ENCODE measurements at places on chromosomes 3 and 15. TPM values are rescaled to one million over a fixed set of nuclear protein-coding genes. Genes with fewer than 3 reads are reported as not detected.

Gene ADAMTS9
- 136 TPM for total RNA-seq

Gene MME
- 109 TPM for total RNA-seq

DNA sequence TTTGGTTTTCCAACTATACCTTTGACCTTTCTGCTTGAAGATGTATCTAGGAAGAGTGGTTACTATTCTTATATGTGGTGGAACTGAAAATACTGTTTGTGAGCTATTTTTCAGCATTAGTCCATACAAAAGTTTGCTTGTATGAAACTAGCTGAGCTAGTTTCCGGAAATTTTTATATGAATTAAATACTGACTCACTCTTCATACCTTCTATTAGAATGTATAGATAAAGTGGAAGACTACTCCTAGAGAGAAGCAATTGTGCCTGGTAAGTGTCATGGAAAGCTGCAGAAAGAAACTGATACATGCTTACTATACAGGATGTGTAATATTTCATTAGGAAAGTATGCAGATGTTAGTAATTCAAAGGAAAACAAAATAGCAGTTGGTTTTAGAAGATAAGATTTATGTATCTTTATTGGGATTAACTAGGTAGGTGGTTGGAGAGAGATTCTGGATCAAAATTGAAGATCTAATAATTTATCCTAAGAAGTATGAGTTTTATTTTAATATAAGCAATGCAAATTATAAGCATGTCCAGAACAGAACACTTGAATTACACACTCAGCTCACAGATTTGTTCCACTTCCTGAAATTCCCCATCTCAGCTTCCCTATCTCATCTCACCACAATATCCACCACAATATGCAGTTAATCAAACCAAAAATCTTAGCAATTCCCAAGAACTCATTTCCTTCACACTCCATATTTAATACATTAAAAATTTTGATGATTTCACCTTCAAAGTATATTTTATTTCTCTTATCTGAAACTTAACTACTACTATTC, 82.8 kb downstream of the BCHE start:
- DNase-seq = no peak

- no peak for DNase-seq
These were observed 67.1 kb upstream of the SEC13 start for GRCh38 chr3:10387881-10388609.

DNA sequence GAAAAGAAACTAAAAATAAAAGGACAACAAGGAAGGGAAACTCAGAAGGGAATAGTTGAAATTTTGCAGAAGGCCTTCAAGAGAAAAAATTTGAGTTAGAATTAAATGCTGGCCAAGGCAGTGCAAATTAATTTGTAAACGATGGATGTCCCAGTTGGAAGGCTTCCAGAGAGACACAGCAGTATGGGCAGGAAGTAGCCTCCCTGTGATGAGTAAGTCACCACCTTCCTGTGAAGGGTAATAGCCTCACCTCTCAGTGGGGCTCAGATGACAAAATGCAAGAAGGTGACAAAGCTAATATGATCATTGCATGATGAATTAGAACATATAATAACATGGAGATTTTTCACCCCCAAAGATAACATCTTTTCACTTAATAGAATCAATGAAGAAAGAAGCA, 27.3 kb upstream of the TMCO5A start:
- no peak for DNase-seq

- no peak for DNase-seq
These were observed 97.7 kb downstream of the PLCH1 start for GRCh38 chr3:155647206-155647605.

Gene PML
- 104 TPM for total RNA-seq

Data from omental fat pad (tissue), 4 donors.